H1 (cell line): ENCODE measurements at places on chromosomes 2 and 18. TPM values are rescaled to one million over a fixed set of nuclear protein-coding genes. Genes with fewer than 3 reads are reported as not detected.

PIAS2 gene
- total RNA-seq, result 52.9 and 53.9 TPM in 2 replicates

ALPI gene
- not detected in 2 replicates for total RNA-seq

VIT gene
- total RNA-seq, result not detected in 2 replicates

DNA sequence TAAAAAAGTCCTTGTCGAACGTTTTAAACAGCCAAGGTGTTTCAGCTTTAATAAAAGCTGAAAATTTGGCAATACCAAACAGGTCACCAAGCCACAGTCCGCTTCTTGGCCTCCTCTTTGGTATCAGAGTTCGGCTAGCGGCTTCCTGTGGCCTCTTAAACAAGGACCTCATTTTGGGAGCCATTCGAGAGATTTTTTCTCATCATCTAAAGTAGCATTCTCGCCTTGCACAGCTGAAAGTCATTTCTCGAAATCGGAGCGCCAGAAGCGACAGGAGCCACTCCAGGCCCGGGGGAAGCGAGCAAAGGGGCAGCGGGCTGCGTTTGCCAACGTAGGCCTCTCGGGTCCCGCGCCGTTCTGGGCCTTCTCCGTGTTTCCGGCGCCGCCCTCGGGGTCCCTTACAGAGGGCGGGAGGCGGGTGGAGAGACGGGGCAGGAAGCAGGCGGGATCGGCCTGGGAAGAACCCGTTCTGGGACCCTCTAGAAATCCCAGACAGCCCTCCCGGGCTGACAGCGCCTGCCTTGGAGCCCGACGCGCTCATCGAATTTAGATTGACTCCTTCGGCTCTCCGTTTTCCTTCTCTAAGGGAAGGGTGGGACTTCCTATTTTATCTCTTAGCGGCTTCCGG, 522 bp upstream of the ZNF407 start:
- peak; percentile 76 for DNase-seq

DNA sequence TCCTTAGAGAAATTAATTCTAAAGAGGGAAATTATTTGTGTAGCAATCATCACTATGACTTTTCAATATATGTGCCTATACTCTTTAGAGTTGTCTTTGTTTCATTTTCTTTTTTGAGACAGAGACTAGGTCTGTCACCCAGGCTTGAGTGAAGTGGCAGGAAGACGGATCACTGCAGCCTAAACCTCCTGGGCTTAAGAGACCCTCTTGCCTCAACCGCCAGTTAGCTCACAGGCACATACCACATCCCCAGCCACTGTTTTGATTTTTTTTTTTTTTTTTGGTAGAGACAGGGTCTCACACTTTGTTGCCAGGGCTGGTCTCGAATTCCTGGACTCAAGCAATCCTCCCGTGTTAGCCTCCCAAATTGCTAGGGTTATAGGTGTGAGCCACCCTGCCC, 12.4 kb downstream of the YWHAQ start:
- DNase-seq, result no peak

GBX2 gene
- total RNA-seq, result 0.89 and 1.2 TPM in 2 replicates

DNA sequence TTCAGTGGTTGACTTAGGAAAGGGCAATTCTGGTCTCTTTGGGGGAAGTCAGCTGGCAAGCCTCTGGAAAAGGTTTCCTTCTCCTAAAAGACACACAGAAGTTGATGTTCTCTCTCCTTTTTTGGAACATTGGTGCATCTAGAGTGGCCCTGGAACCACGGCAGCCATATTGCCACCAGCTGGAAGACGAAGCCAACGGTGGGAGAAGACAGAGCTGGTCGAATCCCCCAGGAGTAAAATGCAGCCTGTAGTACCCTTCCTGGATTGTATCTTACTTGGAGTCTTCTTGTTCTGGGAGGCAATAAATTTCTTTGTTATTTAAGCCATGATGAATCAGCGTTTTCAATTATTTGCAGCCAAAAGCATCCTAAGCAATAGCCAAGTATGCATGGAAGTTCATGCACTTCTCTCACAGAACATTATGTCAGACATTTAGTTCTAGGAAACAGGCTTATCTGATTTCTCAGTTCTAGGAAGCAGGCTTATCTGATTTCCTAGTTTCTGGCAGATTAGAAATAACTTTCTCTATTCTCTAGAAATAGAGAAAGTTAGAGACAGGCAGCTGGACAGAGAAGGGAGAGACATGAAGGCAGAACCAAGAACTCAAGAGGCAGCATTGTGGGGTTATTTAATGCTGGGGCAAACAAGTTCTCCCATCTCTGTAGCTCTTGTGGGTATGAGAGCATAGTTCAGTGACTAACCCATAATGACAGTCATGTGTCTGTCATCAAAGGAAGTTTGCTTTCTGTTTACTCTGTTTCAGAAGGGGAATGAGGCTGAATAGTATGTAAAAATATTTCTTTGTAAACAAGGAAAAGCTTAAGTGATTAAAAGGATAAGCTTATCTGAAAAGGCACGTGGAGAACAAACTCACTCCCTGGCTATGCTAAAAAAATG, 40.5 kb upstream of the NABP1 start:
- DNase-seq, result no peak

UGT1A5 gene
- total RNA-seq, result not detected in 2 replicates

MYL1 gene
- not detected in 2 replicates for total RNA-seq

NYAP2 gene
- not detected in 2 replicates for total RNA-seq

DNA sequence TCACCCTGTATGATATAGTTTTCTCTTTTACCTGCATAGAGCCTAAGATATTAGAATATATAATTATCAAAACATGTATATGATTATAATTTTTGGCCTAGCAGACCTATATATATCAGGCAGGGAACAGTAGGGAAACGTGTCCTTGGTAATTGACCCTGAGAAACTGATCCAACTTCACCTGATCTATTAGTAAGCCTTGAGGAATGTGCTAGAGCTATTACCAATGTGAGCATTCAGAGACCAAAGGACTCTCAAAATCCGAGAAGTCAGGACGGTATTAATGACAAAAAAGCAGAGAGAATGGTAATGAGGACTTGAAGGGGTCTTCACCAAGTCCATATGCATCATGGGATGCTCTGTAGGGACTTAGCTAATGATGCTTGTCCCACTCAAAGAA, 571.9 kb downstream of the CPS1 start:
- no peak for DNase-seq

GRCh38 chr18:22241921-22242361, 72.6 kb downstream of the GATA6 start:
- no peak for DNase-seq

DNA sequence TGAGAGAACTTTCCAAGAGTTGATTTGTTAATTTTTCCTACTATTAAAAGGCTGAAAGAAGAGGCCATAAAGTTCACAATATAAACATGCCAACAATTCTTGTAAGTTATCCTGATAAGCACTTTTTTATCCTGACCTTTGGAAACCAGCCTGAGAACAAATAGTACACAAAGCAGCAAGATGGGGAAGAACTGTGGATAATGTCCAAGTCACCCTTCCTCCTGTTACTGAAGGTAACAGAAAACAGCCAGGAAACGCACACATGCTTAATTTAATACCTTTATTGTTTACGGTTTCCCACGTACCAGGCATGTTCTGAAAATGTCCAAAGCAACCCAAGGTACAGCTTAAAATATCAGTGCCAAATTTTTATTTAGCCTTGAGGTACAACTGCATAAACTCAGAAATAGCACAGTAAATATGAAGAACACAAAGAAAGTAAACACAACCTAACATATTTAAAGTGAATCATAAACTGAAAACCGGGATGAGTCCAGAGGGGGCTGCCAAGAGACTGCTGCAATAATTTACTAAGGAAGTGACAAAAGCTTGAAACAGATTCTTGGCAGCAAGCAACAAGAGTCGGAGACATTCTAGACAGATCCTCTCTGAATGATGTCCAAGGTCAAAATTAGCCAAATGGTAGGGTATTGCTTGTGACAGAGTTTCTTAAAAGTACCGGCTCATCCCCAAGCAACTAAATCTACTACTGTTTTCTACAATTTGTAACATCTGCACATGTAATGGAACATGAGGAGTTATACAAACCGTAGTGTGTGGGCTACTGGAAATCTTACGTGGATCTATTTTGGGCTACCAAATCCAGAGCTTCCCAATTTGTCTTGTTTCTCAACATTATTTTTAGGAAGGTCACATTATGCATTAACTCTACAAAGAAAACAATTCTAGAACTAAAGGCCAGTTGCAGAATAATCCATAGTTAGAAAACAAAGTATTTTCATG, 93.2 kb downstream of the CABYR start:
- DNase-seq, result no peak

CEBPZ gene
- total RNA-seq, result 186 and 201 TPM in 2 replicates

LRATD1 gene
- 2.3 and 2.4 TPM in 2 replicates for total RNA-seq

DNAJC5G gene
- 1.4 TPM in 2 replicates for total RNA-seq

GRCh38 chr2:237556773-237557632, 9.4 kb upstream of the PRLH start:
- no peak for DNase-seq

- no peak for DNase-seq
These were observed 33.3 kb downstream of the NDUFA10 start for GRCh38 chr2:239991689-239992314.

DNA sequence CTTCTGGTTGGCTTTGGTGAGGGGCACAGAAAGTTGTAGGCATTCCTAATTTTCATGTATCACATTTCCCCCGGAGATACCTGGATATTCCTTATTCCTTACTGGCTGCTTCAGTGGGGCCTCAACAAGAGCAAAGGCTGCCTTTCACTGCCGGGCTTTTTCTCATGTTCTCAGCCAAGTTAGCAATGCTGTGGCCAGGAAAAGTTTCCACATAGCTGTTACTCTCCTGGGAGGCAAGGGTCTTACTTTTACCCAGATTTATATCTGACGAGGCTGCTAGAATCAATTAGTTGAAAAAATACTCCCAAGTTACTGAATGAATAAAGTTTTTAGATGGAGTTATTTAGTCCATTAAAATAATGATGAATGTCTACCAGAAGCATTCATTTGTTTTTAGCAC, 230.5 kb downstream of the ZNF407 start:
- DNase-seq, result no peak

DNA sequence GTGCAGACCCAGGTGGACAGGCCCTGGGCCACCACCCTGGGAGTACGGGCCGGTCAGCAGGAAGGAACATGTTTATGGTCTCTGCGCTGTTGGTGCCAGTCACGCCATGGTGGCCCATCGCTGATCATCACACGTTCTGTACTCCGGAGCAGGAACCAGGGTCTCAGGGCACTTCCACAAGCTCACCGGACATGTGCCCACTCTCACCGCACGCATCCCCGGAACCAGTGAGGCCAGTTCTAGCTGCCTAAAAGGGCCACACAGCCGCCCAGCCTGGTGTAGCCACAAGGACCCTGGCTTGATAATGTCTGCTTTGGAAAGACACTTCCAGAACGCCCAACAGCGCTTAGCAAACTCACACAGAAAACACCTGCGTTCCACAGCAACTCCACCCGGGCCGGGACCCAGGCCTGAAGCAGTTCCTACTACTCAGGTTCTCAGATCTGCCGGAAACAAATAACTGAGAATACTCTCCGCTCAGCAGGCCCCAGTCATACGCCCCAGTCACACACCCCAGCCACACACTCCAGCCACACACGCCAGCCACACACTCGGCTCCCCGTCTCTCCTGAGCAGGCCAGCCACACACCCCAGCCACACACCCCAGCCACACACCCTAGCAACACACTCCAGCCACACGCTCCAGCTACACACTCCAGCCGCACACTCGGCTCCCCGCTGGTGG, 123.3 kb downstream of the HDAC4 start:
- no peak for DNase-seq

CHPF gene
- 62.9 and 68.1 TPM in 2 replicates for total RNA-seq

- DNase-seq, result no peak
These were observed 194.3 kb downstream of the GALNT1 start for GRCh38 chr18:35775887-35776286.

GRCh38 chr2:95303191-95303919, 6.2 kb downstream of the KCNIP3 start:
- no peak for DNase-seq

DNA sequence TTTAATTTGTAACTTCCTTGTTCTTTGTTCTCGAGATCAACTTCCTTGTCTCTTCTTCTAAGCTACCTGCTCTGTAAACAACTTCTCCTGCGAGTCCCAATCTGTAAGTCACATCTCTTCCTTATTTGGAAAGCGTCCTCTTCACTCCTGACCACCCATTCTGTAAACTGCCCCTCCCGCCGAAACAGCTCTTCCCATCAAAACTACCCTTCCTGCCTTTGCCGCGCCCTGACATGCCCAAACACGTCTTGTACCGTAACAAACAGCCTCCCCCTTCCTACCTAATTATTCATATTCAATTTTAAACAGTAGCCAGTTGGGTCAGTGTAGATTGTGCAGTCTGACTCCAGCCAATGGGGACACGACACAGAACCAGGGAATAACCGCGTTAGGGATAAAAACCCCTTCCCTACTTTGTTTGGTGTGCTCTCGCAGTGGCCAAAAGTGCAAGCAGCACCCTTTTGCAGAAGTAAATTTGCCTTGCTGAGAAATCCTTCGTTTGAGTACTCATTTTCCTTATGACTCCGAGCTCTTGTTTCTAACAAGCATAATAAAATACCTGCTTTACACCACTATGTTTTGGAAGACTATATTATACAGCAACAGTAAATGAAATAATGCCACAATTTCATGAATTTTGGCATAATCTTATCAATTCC, 39.8 kb downstream of the PIAS2 start:
- no peak for DNase-seq

DNA sequence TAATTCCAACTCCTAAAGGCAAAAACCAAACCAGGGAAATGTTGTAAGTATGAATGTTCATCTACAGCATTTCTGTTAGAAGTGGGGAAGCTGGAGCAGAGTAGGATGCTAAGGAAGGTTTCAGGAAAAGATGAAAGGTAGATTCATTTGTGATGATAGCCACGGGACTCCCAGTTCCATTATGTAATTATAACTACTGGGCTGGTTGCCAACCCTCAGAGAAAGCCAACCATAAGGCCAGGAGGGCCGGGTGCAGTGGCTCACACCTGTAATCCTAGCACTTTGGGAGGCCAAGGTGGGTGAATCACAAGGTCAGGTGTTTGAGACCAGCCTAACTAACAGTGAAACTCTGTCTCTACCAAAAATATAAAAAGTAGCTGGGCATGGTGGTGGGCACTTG, 288.9 kb upstream of the ETAA1 start:
- no peak for DNase-seq

STRADB gene
- 34.9 and 37.4 TPM in 2 replicates for total RNA-seq

DNA sequence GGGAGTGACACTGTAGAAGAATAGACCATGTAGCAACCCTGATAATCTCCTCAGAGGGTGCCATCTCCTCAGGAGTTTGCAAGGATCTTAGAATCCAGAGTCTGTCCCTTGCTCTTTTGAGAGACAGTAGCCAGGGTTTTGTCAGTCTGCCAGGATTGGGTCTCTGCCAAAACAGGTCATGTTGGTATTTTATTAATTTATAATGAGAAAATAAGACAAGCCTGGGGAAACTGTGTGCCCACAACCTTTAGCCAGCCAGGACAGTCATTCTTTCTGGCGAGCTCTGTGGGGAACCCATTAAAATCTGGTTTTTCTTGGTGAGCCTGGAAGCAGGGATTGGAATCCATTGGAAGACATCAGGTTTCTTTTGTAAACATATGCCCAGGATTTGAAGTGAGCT, 78.6 kb downstream of the PTPRM start:
- DNase-seq, result no peak

- DNase-seq, result no peak
These were observed 73.9 kb upstream of the NFATC1 start for GRCh38 chr18:79321625-79322405.

VWA3B gene
- not detected in 2 replicates for total RNA-seq

UGT1A6 gene
- not detected in 2 replicates for total RNA-seq

GRCh38 chr18:77321823-77322805, 72.5 kb downstream of the GALR1 start:
- no peak for DNase-seq
